ENCODE measurements at places on chromosomes 4 and X.
A peak's percentile ranks its signal among the peaks of the same experiment; 100 is the strongest.

GRCh38 chrX:41029332-41029731 is 55.9 kb upstream of the USP9X start:
- DNase-seq: no peak

GRCh38 chr4:148926276-148927260 is 484.4 kb upstream of the NR3C2 start:
- peak; percentile 7 for DNase-seq

DNA sequence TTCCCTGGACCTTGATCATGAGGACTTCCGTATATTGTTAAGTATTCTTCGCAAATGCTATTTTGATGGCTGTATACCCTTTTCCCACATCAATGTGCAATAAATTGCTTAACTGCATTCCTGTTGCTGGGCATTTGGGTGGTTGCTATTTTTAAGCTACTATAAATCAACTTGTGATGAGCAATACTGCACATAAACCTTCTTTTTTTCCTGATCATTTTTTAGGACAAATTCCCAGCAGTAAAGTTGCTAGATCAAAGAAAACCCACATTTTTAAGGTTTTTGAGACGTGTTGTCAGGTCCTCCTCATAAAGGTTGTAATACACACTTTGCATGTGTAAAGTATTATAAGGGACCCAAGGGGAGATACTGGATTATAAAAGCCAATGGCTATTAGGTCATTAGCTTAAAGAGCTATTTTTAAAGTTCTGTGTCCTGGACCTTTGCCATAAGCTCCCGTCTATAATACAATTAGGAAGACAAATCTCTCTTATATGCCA is 35.6 kb downstream of the LIMCH1 start:
- DNase-seq: no peak

GRCh38 chr4:53015681-53016080 is 153.6 kb downstream of the RASL11B start:
- no peak for DNase-seq

- no peak for DNase-seq
These were observed 169.9 kb downstream of the UGT8 start for GRCh38 chr4:114768501-114768900.

GRCh38 chrX:19705196-19705769 is 182.1 kb downstream of the SH3KBP1 start:
- peak; percentile 29 for DNase-seq

DNA sequence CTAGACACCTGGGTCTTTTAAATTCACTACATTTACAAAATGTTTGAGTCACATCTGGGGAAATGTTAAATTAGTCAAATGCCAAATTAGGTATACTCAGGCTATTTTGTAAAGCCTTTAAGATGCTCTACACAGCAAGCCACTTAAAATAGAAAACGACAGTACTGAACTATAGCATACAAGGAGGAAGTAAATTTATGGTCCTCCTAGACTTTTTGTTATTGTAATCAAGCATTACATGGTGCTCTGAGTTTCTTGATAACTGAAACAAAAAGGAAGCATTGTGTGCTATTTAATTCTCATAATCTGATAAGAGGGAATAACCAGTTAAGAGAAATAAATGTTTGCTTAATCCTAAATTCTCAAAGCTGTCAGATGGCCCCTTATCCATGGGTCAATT is 46.2 kb downstream of the SLC9A7 start:
- no peak for DNase-seq

GRCh38 chr4:10054571-10055041 is 33.3 kb upstream of the SLC2A9 start:
- no peak for DNase-seq

DNA sequence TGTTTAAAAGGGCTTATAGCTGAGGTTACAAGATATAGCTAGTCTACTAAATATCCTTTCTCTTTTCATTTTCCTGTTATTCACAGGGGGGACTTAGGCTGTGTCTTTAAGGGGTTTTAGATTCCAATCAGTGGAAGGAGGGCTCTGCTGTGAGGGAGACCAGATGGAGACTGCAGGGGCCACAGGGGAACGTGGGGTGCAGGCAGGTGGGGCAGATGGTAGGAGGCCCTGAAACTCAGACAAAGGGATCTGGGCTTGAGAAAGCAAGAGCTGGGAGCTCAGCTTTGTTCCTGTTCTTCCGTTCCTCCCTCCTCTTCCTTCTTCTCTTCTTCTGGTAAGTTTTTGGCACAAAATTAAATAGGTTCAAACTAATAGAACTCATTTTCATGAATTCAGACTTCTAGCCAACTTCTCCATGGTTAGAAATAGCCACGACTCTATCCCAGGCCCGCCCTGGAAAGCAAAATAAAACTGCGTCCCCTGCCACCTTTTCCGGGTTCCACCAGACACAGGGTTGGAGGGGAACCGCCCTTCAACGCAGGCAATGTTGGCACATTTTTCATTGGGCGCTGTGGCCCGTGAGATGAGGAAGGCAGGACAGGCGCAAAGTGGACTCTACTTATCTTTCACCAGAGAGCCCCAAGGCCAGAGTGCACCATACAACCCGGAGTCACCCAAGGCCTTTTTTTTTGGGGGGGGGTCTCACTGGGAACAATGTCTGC is 3.5 kb upstream of the TMSB4X start:
- no peak for DNase-seq

GRCh38 chrX:6226596-6227452 is 1.8 kb downstream of the NLGN4X start:
- no peak for DNase-seq

Measured in AG08395 (cell line).